ENCODE measurements at places on chromosomes 1 and 21.

GRCh38 chr1:31707711-31708110 is 3.9 kb upstream of the COL16A1 start:
- DNase-seq, result no peak

- no peak for DNase-seq
These were observed 200.1 kb upstream of the C1orf105 start for GRCh38 chr1:172220376-172220775.

DNA sequence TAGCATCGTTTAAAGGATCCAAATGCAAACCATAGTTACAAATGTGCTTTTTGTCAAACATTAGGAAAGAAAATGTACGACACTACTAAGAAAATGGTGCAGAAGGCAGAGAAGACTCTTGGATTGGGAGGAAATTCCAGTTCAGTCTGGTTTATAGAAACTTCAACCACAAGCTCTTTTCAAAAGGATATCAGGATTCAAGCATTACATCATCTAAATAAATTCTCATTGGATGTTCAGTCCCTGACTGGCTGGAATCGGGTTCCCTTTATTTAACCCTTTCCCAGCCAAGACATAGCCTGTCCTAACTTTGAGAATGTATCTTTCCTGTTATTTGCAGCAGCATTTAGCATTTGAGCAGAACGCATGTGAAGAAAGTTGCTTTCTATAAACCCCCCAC is 184.6 kb downstream of the LMO4 start:
- DNase-seq, result no peak

- no peak for DNase-seq
These were observed 6.7 kb downstream of the TAF1A start for GRCh38 chr1:222583079-222583478.

DNA sequence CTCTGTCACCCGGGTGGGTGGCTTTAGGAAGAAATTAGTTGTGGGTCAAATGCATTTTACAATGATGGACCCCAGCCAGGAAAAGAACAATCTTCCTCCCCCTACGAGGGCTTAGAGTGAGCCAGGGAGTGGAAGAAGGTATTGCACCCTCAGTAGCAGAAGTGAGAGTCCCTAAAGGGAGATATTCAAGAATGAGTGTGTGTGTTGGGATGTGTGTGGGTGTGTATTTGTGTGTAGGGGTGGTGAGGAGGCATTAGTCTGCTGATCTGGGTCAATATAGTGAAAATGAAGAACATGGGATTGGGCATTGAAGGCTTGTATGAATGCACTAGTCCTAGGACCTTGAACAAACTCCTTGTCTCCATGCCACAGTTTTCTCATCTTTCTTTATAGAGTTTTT is 85.2 kb upstream of the RUNX1 start:
- DNase-seq, result no peak

DNA sequence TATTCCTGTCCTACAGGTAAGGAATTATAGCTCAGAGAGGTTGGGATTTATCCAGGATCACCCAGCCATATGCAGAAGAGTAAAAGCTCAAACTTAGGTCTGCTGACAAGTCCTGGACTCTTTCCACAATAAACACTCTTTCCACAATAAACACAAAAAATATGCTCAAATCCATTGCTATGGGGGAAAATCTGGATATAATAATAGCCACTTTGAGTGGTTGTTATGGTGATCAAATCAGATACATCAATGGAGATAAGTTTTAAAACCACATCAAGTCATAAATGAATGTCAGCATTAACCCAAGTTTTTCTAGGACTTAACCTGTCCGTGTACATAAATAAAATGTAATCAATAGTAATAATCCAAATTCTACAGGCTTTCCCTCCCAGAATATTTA is 22.3 kb upstream of the TTF2 start:
- DNase-seq, result no peak

- DNase-seq, result no peak
These were observed 441.9 kb upstream of the ADGRL4 start for GRCh38 chr1:79448426-79448825.

GRCh38 chr1:17141441-17142197 is 22.4 kb upstream of the PADI2 start:
- peak; percentile 10 for DNase-seq

DNA sequence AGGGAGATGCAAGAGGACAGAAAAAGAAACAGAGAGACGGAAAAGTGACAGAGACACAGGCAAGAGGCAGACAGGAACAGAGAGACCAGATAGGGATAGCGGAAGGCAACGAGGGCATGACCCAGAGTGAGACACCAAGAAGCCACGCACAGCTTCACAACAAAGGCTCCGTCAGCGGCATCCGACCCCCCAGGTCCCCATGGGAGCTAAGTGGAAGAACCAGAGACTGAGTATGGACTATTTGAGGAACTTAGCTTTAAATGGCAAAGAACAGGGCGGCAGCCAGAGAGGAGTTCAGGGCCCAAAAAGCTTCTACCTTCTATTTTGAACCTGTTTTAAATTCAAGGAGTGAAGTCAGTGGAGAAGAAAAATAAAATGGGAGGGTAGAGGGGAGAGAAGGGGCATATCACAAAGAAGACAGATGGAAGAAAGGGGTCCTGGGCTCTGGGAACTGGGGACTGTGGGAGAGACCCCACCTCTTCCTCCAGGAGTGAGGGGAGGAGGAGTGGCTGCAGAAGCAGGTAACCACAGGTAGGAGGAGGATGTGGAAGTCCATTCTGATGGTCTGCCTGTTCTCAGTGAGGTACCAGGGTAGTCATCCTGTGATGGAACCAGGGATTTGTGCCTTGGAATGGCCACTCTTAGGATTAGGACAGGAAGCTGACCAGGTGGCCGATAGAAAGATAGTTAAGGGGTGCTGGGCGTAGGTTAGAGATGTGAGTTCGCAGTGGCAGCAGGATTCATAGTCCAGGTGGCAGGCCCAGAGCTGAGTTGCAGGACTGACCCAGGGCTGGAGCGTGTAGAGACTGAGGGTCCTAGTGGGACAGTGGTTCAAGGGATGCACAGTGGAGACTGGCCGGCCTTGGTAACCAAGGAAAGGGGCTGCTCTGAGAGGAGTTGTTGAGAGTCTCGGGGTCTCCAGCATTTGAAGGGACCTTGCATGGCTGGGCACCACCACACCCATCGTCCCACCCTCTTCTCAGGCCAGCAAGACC is 37.7 kb downstream of the CSMD2 start:
- DNase-seq, result no peak

DNA sequence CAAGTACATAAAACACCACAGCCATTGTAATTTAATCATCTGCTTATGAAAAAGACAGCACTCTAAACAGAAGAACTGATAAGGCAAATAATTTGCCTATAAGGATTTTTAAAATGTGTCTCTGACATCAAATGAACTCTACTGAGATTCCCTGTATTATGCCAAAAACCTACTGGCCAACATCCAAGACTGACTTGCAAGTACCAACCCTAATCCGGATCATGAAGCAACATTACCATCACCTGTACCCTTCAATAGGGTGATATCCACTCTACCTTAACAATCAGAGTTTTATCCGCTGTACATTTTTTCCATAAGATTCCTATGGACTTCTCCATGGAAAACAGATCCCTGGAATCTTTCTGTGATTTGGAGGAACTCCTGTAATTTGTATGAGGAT is 4.6 kb downstream of the RGS7 start:
- no peak for DNase-seq

GRCh38 chr1:43565600-43566360 is 35.1 kb downstream of the PTPRF start:
- DNase-seq, result no peak

DNA sequence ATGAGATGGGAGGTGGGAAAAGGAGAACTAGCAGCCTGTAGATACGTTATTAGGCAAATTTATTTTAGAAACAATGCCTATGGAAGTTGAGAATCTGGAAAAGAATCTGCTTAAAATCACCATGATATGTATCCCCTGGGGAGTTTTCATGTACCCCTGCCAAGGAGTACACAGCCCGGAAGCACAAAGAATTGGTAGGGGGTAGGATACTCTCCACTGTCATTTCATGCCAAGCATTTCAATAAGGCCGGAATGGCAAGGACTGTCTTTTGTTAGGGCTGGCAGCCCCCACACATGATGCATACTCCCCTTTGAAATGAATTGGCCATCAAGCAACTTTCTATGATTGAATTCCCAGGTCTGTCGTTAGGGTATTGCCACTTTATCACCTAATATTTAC is 111.5 kb upstream of the APP start:
- DNase-seq, result no peak

DNA sequence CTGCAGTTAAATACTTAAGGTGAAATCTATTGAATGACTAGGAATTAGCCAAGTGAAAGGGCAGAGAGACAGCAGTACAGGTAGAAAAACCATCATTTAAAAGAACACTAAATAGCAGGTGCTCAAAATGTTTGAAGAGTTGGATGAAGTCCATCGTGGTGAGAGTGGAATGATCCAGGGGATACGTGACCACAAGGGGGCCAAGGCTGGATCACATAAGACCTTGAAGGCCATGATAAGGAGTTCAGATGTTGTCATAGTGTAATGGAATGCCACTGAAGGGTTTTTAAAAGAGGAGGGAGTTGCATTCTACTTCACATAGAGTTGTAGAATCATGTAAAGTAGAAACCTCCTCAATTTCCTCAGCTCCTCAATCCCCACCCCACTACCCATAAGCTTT is 34.8 kb upstream of the HOOK1 start:
- DNase-seq, result no peak

- no peak for DNase-seq
These were observed 11.2 kb upstream of the SLAMF9 start for GRCh38 chr1:159965263-159965662.

DNA sequence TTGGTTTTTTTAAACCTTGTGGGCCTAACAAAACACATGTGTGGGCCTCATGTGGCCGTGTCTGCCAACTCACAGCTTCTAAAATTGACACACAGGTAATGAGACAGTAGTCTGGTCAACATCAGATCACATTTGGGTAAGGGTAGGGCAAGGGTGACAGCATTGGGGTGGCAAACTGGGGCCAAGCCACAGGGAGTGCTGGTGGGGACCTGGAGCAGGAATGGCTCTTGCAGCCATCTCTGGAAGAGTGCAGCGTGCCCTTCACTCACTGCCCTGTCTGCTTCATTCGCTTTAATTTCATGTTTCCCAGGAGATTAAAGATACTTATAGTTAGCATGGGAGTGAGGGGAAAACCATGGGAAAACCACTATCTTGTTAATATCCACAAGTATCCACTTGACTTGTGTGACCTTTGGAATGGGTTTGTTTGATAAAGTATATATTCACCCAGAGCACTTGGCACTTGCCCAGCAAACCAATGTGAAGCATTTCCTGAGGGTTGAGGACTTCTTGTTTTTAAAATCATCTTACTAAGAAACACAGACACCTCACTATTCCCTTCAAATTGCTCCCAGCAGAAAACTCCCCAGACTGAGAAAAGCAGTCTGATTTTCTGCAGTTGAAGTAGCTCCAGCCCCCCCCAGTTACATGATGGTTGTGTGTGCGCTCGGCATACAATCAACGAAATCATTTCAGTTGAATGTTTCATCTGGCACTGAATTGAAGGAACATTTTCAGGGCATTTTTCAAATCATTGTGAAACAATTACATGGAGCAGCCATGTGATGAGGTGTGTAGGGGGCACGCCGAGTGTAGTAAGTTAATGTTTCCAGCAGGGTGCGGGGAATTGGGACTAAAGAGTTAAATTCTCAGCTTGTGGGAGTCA is 175.7 kb downstream of the VPS13D start:
- DNase-seq, result no peak

DNA sequence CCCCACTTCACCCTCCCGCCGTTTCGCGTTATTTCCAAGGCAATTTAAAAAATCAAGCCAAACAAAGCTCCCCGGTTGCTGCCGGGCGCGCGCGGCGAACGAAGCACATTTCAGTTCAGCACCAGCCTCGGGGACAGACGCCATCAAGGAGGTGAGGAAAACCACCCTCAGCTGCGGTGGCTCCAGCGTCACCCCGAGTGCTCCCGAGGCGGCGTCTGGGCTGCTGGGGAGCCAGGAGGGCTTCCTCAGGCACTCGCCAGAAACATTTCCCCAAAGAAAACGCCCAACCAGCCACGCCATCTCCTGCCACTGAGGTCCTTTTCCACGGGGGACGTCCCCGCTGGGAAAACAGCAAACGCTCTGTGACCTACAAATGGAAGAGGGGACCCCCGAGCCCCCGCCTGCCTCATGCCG is 623 bp downstream of the GNG4 start:
- peak; percentile 55 for DNase-seq

GRCh38 chr1:42774928-42775526 is 8.0 kb downstream of the C1orf50 start:
- no peak for DNase-seq

DNA sequence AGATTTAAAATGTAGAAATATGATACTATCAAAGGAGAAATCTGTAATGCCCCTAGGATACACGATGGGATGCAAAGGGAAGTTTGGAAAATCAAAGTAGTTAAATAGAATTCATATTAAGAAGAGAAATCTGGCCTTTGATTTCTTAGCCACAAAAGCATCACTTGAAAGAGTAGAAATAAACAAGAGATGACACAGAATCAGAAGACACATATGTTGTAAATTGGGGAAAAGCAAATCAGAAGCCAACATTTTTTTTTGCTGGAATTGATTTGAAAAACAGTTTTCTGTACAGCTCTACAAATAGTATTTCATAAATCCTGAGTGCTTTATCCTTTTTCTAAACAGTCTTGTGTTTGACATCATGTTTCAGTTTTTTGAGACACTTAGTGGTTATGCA is 12.4 kb upstream of the TNFSF18 start:
- DNase-seq, result no peak

DNA sequence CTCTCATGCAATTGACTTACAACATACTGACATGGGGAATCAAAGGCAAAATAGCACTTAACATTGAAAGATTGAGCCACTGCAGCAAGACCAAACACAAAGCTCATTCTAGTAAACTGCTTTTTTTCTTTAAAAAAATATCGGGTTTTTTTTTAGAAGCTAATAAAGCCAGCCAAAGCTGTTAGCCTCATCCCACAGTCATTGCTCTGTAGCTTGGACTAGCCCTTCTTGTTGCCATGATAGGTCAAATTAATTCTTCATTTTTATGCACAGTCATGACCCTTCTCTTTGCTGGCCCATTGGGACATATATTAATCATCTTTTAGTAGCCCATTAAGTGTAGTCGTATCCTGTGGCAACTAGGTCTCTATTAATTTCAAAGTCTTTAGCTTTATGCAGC is 231.3 kb downstream of the ADGRL2 start:
- DNase-seq, result no peak

DNA sequence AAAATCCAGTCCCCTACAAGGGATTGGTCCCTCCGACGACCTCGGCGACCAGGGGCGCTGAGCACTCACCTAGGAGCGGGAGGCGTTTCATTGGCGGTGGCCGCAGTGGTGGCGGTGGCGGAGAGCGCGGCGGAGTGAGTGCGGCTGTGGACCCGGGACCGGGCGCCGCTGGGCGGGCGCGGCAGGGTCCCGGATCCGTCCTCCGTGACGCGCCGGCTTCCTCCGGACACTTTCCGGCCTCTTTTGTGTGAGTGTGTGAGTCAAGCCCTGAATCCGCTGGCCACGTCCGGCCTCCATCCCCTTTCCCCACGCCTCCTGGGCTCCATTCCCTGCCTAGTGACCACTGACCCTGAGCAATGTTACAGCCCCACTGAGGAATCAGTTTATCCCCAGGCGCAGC is at the start of gene ADGRL4:
Gene ADGRL4 (minus strand): TSS at position 167 of the 400 bp plus-strand sequence. CDS start 76 bp downstream, at position 91.
- DNase-seq, result no peak

- no peak for DNase-seq
These were observed 4.5 kb downstream of the KRTCAP2 start for GRCh38 chr1:155168456-155169210.

Measured in CD4-positive, alpha-beta T cell treated with Interleukin-4 for 4 hours (primary cell).